Stimulated activated CD4-positive, alpha-beta T cell treated with anti-CD3 and anti-CD28 coated beads, TNF-alpha, amount 100 ng/mL, for 4 hours (primary cell): ENCODE measurements at places on chromosomes 2 and 18.

- DNase-seq: no peak
Measured at GRCh38 chr2:156457523-156458517, 21.6 kb downstream of the GPD2 start.

DNA sequence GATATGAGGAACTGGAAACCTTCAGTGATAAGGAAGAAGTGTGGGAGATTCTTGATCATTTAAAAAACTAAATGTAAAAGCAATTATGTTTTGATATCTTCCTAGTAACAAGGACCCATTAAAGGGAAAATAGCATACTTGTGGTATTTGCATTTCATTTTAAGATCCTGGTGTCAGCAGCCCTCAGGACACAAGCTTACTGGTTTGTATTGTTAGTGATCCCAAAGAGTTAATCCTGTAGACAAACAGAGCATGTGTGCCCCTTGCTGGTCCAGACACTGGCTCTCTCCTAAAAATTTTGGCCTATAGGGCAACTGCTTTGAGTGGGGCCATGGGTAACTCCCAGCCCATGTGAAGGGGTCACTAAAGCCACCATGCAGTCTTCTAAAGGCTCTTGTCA, 101.1 kb upstream of the TFCP2L1 start:
- no peak for DNase-seq

- no peak for DNase-seq
Measured at GRCh38 chr2:159960414-159960813, 102.0 kb downstream of the PLA2R1 start.

GRCh38 chr2:160984426-160985077, 175.7 kb upstream of the TANK start:
- DNase-seq: no peak

DNA sequence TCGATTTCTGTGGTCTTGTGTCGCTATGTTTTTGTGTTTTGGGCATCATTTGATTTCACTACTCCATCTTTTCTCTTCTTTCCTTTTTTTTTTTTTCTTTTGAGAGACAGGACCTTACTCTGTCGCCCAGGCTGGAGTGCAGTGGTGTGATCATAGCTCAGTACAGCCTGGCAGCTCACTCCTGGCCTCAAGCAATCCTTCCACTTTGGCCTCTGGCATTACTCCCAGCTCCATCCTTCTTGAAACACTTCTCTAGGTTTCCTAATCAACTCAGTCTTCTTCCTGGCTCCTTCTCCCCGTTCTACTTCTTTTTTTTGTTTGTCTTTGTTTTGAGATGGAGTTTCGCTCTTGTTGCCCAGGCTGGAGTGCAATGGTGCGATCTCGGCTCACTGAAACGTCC, 26.5 kb downstream of the TCF23 start:
- DNase-seq: no peak

DNA sequence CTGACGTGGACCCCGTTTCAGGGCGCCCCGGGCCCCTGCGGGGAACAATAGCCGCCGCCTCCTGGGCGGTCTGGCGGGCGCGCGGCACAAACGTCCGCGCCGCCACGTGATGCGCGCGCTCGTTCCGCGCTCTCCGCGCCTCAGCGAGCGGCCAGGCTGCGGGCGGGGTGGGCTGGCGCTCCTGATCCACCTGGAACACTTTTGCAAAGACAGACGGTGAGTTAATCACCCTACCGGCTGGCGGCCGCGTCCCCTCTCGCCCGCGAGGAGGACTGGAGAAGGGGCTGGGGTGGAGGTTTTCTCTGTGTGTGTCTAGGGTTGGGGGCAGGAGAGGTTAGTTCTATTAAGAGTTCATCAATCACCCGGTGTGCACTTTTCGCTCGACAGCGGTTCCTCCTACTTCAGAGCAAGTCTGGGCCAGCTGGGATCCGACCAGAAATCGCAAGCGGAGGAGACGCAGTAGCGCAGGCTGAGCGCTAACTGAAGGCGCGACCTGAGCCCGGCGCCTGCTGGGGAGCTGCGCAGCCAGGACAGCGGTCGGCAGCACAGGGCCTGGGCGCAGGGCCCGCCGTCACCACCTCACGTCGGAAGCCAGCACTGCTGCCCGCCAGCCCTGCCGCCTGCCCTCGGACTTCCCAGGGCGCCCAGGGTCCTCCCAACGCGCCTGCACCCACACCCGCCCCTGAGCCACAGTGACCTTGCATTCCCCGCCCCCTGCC, 10.3 kb upstream of the HOXD1 start:
- no peak for DNase-seq

DNA sequence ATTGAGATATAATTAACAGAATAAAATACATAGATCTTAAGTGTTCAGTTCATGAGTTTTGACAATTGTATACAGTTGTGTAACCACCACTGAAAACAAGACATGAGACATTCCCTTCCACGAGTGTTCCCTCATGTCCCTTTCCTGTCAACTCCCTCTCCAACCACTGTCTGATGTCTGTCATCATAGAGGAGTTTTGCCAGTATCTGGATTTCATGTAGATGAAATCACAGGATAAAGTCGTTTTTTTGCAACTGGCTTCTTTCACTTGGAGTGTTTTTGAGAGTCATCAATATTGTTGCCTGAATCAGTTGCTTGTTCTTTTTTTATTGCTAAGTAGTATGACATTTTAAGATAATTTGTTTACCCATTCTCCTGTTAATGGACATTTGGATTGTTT, 52.7 kb downstream of the RBMS1 start:
- DNase-seq: no peak

GRCh38 chr18:74063557-74063956, 84.1 kb downstream of the FBXO15 start:
- no peak for DNase-seq

GRCh38 chr2:85777441-85777861, 23.7 kb downstream of the ATOH8 start:
- no peak for DNase-seq

DNA sequence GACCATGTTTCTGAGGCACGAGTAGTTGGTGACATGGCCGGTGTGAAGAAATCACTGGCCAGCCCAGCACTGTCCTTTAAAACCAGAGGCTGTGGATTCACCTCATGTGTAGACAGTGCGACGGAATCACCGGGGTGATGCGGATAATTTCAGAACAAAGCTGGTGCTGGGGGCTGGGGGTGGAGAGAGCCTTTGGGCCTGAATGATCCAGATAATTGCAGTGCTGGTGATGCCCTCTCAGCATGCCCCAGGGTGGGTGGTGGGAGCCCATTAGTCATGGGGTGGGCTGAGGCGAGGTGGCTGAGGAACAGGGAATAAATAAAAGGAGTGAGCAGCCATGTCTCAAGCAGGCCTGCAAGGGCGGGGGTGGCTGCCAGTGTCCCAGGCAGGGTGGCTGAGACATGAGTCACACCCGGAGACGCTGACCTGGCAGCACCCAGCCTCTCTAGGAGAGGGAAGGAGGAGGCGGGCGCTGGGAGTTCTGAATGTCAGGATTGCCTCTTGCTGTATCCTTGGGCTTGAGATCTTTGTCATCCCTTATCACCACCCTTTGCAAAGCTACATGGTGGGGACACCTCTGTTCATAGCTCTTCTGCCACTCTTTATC, 151.1 kb upstream of the MSH6 start:
- DNase-seq: no peak

GRCh38 chr18:9285604-9286003, 49.0 kb upstream of the TWSG1 start:
- DNase-seq: no peak

- no peak for DNase-seq
Measured at GRCh38 chr2:77604953-77605929, 83.1 kb upstream of the LRRTM4 start.
